ENCODE measurements at places on chromosomes 5 and 9.
A peak's percentile ranks its signal among the peaks of the same experiment; 100 is the strongest.

GRCh38 chr5:8756498-8757084, 789.3 kb downstream of the SEMA5A start:
- DNase-seq: no peak

- no peak for DNase-seq
Measured at GRCh38 chr5:113397046-113397445, 37.7 kb downstream of the TSSK1B start.

- no peak for DNase-seq
Measured at GRCh38 chr5:73312146-73312871, 136.3 kb downstream of the FOXD1 start.

- DNase-seq: peak; percentile 31
Measured at GRCh38 chr5:145965804-145966203, 29.4 kb downstream of the SH3RF2 start.

- DNase-seq: peak; percentile 91
Measured at GRCh38 chr9:126513159-126514036, 100.3 kb upstream of the LMX1B start.

DNA sequence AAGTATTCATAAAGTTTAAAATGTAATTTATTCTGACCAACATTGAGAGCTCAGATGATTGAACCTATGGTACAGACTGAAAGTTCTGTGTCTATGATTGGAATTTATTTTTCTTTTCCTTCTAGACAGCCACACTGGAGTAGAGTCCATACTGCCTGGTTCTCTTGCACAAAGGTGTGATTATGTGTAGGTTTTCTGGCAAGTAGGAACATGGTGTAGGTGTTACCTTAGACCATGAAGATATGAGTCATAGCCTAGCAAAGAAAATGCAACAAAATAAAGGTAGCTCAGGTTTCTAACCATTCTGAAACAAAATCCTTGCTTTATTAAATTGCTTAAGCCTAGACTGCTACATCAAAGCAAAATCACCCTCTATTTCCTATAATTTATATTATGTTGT, 143.4 kb downstream of the CDH12 start:
- no peak for DNase-seq

- no peak for DNase-seq
Measured at GRCh38 chr5:71492817-71493615, 37.6 kb downstream of the BDP1 start.

- DNase-seq: no peak
Measured at GRCh38 chr9:111588846-111589245, 10.6 kb downstream of the PTGR1 start.

DNA sequence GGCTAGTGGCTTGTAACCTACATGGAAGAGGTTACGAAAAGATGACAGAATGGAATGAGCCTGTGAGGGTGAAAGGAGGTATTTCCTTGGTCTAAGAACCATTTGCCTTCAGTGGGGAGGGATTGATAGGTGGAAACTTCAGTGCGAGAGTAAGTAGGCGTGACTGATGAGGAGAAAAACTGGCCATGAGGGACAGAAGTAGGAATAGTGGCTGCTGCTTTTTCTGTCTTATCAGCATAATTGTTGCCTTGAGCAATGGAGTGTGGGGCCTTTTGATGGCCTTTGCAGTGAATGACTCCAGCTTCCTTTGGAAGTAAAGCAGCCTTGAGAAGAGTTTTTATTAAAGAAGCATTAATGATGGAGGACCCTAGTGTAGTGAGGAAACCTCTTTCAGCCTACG, 9.0 kb upstream of the ZNF79 start:
- DNase-seq: no peak

- DNase-seq: no peak
Measured at GRCh38 chr5:171250738-171251137, 58.3 kb upstream of the TLX3 start.

GRCh38 chr5:143588933-143589662, 185.6 kb upstream of the NR3C1 start:
- no peak for DNase-seq

DNA sequence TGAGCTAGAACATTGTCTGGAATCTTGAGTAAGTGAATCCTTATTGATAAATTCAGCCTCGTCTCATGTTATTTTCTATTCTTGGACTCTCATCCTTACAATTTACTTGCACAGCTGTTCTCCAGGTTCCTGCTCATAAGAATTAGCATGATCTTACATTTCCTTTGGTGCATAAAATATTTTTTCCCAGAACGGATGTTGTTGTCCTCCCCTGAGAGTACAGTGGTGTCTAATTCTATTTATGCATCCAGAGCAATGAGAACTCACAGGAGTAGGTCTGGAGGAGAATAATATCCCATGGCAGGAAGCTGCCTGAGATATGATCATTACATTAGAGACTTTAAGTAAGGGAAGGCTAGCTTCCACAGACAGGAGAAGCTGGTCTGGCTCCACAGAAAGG, 178.4 kb upstream of the MAST4 start:
- no peak for DNase-seq

- DNase-seq: no peak
Measured at GRCh38 chr5:132528866-132529634, 14.3 kb downstream of the IL5 start.

GRCh38 chr9:114614373-114614772, 3.3 kb downstream of the TMEM268 start:
- no peak for DNase-seq

- DNase-seq: no peak
Measured at GRCh38 chr9:70255486-70255885, 3.3 kb upstream of the SMC5 start.

GRCh38 chr5:136033234-136033633, 4.4 kb downstream of the TGFBI start:
- no peak for DNase-seq

DNA sequence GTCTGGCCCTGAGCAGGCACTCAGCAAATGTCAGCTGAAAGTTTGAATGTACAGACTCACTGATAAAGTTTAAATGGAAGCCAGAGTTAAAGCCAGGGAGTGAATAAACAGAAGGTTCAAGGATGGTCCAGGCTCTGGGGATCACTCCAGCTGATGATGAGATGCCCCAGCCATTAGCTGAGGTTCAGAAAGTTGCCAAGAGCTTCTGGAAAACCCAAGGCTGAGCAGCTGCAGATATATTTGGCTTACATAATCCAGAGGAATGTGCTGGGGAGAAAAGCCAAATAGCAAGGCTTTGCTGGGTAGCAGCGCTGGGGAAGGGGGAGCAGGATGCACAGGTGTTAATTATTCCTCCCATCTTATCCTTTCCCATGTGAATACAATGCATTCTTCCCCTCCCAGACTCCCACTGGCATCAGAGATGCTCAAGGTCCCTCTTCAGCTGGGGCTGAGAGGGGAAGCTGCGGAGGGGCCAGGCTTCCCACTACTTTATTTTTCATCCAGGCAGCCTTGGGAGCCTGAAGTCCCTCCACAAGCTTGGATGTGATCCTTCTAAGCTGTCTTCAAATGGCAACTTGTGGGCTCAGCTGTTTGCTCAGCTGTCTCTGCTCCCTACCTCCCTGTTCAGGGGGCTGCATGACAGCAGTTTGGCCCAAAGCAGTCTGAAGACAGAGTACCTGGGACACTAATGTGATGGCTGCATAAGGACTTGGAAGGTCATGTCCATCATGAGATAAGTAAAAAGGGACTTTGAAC, 341.2 kb downstream of the TRIM32 start:
- DNase-seq: peak; percentile 6

GRCh38 chr5:54383941-54384340, 71.6 kb upstream of the HSPB3 start:
- DNase-seq: peak; percentile 12

GRCh38 chr9:129164246-129164930, 13.7 kb downstream of the IER5L start:
- no peak for DNase-seq

- no peak for DNase-seq
Measured at GRCh38 chr5:141694479-141694878, 12.4 kb upstream of the ARAP3 start.

GRCh38 chr5:133968204-133968980, at the start of gene C5orf15:
C5orf15 (minus strand) TSS chr5:133968625; CDS start chr5:133968584, 41 bp downstream.
- peak; percentile 98 for DNase-seq

- DNase-seq: peak; percentile 90
Measured at GRCh38 chr5:111737716-111738115, 19.3 kb downstream of the NREP start.

GRCh38 chr5:169280286-169280685, 20.7 kb downstream of the SLIT3 start:
- DNase-seq: no peak

DNA sequence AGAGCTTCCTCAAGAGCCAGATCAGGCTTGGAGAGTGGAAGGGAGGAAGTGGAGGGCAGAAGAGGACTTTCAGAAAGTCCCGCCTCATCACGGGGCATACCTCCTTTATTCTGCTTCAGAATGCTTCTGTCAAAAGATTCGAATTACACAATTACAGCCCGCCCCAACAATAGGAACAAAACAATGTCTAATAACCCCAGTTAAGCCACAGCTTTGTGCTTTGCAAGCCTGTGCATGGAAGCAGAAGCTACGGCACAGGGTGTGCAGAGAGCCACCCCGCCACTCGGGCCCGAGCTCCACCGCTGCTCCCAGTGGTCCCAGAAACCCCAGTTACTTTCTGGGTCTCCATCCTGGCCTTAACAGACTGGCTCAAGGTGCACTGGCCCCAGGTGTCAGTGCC, 23.5 kb downstream of the HNRNPH1 start:
- DNase-seq: no peak

- peak; percentile 73 for DNase-seq
Measured at GRCh38 chr9:34457266-34458012, 931 bp downstream of the FAM219A start.

- DNase-seq: no peak
Measured at GRCh38 chr9:82565188-82565969, 497.6 kb downstream of the RASEF start.

DNA sequence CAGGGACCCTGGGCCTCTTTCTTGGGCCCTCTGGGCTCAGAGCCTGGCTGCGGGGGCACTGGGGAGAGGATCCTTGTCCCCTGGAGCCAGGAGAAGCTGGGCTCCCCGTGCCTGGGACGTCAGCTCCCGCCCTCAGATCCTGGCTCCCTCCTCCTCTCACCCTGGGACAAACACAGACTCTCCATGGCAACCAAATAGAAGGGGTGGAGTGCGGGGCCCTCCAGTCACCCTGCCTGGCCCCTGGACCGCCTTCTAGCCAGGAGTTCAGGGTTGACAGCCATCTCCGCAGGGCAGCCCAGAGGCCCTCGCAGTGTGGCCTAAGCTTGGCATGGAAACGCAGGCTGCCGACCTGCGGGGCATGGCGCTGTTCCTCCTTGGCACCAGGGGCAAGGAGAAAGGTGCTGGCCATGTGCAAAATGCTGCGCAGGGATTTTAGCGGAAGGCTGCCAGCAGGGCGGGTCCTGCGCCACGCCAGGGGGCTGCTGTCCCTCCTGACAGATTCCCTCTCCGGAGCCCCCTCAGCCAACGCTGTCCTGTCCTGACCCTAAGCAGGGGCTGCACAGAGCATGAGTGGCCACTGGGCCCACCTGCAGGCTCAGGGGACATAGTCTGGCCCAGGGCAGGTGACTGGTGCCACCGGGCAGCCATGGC, 1.0 kb downstream of the ZDHHC11 start:
- DNase-seq: peak; percentile 37

DNA sequence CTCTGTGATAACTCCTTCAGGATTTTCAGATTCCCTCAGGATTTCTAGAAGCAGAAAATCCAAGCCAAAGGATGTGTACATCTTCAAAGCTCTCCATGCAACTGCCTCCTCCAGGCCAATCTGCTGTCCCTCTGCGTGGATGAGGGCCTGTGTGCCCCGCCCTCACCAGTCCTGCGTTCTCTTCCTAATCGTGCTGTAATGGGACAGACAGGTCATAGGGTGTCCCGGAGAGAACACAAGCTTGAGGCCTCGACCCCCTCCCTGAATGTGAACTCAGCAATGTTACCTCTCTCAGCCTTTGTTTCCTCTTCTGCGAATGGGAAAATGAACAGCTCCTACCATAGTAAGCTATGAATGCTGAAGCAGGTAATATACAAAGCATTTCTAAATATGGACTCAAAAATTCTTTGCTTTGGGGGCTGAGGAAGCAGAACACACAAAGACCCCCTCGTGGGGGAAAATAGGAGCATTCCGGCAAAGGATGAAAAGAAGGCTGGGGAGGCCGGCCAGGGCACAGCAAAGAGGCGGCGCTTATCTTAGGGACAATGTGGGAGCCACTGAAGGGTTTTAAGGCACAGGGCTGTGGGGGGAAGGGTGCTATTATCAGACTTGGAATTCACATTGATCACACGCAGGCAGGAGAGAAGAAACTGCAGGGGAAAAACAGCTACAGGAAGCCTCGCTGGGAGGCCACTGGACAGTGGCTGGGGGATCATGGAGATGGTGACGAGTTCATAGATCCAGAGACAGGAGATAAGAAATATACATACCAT, 57.2 kb upstream of the FBXW11 start:
- DNase-seq: no peak

DNA sequence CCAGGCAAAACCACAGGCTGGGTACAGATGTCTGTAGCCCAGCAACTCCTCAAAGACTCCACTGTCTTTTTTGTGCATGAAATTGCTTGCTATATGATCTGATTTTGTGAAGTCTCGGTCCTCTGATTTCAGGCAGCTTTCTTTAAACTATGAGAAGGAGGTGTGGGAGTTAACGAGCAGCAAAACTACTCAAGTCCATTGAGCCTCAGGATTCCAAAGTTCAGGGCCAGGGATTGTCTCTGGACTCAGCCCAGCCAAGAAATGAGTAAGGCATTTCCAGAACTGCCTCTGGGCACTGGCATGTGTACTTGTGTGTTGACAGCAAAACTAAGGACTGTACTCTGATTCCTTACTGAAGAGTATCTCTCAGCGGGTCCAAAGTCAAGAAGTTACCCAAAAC, 53.4 kb upstream of the GLIS3 start:
- no peak for DNase-seq

GRCh38 chr9:115913696-115914095, 239.9 kb upstream of the PAPPA start:
- DNase-seq: no peak

DNA sequence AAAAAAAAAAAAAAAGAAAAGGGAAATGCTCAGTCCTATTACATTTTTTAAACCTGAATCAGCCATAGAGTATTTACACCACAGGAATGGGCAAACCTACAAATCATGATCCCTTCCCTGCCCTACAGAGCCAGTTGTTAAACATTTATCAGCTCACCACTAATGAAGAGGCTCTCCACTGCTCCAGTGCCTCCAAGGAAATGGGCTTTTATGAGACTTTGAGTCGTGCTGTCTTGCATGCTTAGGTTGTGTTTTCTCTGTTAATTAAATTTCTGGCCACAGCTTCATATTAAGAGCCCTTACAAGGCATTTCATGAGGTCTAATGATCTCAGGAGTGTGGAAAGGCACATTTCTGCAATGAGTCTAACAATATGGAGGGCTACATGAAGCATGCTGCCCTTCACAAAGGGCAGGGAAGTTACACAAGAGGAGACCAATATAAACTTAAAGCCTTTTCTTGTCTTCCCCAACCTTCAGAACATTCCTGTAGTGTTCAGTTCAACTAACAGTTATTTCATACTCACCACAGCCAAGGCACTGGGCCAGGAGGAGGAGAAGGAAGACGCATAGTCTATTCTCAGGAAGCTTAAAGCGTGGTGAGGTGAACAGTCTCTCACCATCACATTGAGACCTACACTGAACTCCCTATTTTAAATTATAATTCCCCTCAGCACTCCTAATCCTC, 140.1 kb upstream of the ABCA1 start:
- no peak for DNase-seq

DNA sequence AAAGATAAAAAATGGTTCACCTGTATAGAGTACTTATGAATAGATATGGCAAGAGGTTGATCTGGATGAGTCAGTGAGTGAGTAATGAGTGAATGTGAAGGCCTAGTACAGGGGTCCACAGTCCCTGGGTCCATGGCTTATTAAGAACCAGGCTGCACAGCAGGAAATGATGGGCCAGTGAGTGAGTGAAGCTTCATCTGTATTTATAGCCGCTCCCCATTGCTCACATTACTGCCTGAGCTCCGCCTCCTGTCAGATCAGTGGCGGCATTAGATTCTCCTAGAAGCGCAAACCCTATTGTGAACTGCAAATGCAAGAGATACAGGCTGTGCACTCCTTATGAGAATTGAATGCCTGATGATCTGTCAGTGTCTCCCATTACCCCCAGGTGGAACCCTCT, 307.7 kb upstream of the ZNF608 start:
- no peak for DNase-seq

All from trophoblast cell (in vitro differentiated cells and primary cell).